ENCODE measurements at places on chromosomes 4 and X. TPM values are rescaled to one million over a fixed set of nuclear protein-coding genes. Genes with fewer than 3 reads are reported as not detected.

DNA sequence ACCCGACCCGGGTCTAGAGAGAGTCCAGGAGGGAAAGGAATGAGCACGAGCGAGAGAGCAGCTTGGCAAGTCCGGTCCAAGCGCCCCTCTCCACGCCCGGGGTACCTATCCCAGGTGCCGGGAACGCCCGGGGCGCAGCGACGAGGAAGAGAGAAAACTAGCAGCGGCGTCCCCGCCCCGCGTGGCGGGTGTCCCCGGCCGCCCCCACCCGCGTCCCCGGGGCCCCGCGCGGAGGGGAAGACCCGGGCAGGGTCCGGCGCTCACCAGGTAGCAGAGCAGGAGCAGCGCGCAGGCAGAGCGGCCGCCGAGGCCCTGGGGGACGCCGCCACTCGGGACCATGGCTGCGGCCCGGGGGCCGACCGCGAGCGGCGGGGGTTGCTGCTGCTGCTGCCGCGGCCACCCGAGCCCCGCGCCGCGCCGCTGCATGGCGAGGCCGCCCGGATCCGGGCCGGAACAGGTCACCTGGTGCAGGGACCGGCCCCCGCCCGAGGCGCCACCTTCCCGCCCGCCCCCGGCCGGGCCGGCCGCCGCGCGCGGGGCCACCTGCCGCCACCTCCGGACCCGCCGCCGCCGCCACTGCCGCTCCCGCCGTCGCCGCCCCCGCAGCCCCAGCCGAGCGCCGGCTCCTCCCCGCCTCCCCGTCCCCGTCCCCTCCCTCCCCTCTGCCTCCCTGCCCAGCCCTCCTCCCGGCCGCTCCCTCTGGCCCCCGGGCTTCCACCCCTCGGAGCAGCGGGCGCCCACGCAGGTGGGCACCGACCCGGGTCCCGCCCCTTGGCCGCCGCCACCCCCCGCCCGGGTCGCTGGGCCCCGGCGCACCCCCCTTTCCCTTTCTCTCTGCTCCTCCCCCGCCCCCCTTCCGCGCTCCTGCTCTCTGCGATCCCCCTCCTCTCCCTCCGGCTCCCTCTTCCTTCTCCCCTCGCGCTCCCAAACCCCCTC, at the start of gene SEL1L3:
Gene SEL1L3 (minus strand): TSS at position 578 of the 936 bp plus-strand sequence. CDS start 152 bp downstream, at position 426.
- DNase-seq, result no peak

GRCh38 chrX:69197690-69198089, 32.4 kb upstream of the PJA1 start:
- no peak for DNase-seq

The STBD1 gene
- 11.6 TPM for total RNA-seq

The PDGFRA gene
- total RNA-seq, result 0.35 TPM

DNA sequence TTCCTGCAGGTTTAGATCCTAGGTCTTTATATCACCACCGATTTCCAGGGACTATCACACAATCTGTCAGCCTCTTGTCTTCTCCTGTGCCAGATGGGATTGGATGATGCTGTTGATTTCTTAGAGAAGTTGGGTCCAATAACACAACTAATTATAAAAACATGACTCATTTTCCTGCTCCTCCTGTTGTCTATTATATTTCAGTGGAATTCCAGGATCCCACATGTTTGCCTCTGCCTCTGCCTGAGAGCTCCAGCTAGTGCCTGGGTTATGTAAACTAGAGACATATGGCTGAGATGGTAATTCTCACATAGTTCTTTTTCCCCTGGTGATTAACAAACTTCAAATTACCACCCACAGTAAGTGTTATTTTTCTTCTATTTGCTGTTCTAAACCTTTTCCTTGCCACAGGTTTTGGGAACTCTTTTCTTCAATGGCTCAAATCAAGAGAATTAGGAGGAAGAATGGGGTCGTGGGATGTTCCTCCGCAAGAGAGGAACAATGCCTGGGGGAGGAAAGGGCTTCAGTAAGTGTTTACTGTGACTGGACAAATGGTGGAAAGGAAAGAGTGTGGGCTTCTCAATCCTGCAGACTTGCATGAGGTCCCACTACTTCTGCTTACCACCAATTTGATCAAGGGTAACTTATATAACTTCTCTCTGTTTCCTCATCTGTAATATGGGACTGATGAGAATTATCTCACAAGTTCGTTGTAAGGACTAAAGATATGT, 3.4 kb upstream of the HOPX start:
- DNase-seq, result no peak

- DNase-seq, result peak; percentile 22
Measured at GRCh38 chr4:122845066-122845465, 18.4 kb downstream of the FGF2 start.

DNA sequence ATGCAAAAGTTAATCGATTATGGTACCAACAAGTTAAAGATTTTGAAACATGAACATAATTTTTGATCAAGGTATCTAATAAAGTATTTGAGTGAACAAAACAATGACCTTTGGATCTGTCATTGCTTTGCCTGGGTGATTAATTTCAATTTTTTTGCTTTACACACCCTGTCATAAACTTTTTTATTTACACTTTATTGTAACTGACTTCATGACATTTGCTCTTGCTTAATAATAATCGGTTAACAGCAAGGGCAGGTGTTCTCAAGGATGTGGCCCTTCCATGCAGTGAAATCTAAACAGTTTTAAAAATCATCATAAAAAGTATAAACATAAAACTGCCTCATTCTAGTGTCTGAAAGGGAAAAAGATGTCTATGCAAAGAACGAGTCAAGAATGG, 24.1 kb downstream of the ATOH1 start:
- no peak for DNase-seq

DNA sequence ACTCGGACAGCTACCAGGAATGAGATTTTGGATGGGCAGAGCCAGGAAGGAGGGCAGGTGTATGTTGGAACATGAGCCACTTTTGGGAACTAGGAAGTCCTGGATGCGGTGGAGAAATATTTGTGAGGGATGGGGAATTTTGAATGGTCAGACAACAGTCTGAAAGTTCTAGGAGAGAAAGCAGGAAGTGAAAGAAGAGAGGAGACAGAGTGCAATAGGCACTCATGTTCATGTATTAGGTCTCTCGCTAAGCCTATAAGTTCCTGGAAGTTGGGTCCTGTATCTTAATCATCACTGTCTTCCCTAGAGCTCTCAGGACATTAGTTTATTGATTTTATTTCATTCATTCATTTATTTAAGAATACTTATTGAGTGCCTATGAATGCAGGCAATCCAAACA, 65.7 kb upstream of the CITED1 start:
- DNase-seq, result no peak

DNA sequence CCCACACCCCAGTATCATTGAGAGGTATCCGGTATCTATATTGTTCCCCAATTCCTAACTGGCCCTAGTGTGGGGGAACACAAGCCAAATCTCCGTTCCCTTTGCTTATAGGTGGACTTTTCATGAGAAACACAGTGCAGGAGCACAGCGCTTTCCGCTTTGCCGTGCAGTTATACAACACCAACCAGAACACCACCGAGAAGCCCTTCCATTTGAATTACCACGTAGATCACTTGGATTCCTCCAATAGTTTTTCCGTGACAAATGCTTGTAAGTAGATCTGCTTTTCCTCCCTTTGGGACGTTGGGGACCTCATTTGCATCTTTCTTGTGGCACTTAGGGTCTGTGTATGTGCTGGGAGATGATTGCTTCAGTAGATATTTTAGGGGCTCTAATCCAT, 1.6 kb downstream of the GRIA3 start:
- DNase-seq, result no peak

DNA sequence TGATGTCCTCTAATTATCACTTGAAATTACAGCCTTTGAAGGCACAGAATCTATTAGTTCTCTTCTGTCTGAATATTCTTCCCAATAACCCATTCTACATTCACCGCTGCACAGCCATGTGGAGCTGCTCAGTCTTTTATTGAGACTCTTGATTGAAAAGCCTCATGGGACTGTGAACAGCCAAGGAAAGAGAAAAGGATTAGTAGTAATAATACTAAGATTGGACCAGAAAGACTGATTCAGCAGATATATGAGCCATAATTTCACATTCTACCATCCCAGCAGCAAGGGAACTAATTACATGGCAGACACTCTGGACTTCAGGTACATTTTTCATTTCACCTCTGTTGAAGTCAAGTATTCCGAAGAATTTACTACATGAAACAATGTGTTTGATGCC, 2471.7 kb downstream of the ARAP2 start:
- DNase-seq, result no peak

DNA sequence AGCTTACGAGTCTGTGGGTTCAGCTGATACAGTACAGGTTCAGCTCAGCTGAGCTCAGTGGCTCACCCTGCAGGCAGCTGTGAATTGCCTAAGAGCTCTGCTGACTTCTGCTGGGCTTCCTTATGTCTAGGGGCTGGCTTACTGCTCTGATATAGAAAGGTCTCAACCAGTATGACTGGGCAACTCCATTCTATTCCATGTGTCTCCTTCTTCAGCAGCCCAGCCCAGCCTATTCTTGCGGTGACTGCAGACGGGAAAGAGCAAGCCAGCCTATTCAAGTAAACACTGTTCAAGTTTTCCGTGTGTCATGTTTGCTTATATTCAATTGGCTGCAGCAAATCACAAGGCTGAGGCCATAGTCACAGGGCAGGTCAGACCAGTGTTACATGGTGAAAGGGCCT, 615.4 kb upstream of the ZFP42 start:
- DNase-seq, result peak; percentile 37

DNA sequence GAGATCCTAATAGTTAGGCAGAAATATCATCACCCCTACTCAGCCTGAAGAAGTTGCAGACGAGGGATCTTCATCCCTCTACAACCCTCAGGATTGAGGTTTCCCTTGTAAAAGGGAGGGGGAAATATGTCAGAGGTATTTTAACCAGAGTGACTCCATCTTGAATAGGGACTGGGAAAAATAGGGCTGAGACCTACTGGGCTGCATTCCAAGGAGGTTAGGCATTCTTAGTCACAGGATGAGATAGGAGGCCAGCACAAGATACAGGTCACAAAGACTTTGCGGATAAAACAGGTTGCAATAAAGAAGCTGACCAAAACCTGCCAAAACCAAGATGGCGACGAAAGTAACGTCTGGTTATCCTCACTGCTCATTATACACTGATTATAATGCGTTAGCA, 17.5 kb downstream of the IL13RA2 start:
- DNase-seq, result no peak

The MAGEE1 gene
- 3.3 TPM for total RNA-seq

The ETDA gene
- total RNA-seq, result not detected

DNA sequence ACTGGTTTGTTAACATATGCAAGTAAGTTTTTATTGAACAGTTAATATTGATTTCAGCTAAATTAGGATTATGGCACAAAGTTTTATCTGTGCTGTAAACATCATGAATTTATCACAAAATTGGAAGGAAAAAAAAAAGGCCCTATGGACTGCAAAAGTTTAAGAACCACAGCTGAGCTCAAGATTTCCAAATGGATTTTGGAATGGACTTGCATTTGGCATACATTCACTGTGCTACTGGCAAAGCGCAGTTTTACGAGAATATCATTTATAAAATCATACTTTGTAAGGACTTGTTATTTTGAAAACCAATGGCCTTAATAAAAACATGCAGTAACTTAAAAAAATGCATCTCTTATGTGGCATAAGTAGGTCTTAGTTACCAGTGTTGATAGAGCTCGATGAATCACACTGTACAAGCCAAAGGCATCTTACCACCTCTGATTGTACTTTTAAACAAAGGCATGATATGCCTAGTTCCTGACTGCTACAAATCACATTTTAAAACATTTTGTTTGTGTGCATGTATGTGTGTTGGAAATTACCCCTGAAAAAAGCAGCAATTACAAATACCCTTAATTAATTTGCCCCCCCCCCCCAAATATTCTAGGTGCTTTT, 58.6 kb downstream of the TAB3 start:
- peak; percentile 4 for DNase-seq

DNA sequence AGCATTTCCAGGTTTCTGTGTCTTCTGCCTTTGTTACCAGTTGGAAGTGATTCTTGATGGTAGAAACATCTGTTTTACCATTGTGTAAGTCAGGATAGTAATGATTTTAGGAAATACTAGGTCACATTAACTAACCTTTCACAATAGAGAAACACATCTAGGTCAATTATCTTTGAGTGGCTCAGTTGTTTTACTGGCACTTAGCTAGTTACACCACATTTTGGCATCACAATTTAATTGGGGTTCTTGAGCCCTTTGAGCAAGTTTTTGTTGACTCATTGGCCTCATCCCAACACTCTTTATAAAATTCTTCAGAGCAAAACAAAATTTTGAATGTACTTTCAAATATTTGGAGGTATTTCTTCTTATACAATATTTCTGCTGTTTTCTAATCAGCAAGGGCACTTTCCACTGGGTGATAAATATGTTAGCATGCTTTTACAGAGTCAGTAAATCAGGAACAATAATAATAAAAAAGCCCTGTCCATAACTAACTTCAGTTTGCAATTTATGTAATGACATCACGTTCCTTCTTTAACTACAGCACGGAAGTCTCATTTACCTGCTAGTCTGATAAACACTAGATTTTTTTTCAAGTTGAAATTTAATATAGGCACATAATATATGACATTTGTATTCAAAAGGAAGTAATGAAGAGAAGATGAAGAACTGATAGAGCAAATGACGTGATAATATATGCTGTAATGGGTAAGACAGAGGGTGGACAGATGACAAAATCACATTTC, 64.8 kb upstream of the GK2 start:
- DNase-seq, result no peak

- DNase-seq, result peak; percentile 36
Measured at GRCh38 chr4:165813606-165814005, 59.4 kb upstream of the TLL1 start.

DNA sequence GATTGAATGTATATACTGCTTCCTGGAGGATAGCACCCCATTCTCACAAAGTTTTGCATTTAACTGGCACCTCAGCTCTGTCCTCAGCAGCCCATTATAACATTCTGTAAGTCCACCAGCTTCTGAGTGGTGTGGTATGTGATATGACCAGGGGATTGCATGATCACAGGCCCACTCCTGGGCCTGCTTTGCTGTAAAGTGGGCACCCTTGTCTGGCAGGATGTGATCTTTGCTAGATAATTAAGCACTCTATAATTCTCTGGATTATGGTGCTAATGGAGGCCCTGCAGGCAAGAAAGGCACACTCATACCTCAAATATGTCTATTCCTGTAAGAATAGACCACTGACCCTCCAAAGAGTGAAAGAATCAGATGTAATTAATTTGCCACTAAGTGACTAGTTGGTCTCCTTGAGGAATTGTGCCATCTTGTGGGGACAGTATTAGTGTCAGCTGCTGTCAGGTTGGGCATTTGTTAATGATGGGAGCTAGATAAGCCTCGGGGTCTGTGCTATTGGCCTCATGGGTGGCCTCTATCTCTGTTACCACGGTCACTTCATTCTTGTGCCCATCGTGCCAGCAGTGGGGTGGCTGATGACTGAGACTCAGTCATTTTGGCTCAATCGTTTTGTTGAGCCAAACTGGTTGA, 2.2 kb upstream of the CFI start:
- peak; percentile 74 for DNase-seq

DNA sequence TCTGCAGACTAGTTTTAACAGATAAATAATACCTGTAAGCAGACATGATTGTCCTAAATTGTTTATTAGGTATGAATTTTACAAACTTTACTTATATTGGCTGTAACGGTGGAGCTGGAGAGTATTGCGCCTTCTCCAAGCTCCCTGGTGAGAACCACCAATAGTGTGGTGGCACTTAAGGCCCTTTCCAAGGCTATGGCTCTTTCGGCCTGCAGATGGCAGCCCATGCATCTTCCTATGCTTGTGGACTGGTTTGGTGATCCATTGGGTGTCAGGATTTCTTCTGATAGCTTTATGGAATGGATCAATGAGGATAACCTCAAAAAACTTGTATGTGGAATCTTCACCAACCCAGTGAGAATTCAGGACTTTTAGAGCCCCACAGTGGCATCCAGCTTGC, 7.8 kb downstream of the LARP1B start:
- peak; percentile 31 for DNase-seq
